Endothelial cell (in vitro differentiated cells): ENCODE measurements at places on chromosomes 11 and 22.

- DNase-seq: no peak
Observed at GRCh38 chr22:28023774-28024173, 104.7 kb upstream of the PITPNB start.

GRCh38 chr22:36469094-36469710 lies 12.2 kb downstream of the TXN2 start:
- no peak for DNase-seq

DNA sequence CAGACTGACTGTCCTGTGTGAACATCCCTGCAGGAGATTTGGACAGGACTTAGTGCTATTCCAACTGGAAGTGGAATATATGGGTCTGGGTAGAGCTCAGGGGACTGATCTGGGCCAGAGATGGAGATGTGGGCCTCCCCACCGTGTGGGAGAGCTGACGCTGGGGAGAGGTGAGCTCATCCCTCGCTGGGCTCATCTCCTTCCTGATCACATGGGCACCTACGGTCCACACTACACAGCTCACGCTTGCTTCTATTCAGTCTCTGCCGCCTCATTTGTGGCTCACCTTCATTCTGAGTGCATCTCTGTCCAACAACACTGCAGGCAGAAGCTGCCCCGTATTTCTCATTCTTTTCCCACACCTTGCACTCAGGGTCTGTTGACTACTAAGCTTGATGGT lies 16.6 kb upstream of the RAB1B start:
- no peak for DNase-seq

DNA sequence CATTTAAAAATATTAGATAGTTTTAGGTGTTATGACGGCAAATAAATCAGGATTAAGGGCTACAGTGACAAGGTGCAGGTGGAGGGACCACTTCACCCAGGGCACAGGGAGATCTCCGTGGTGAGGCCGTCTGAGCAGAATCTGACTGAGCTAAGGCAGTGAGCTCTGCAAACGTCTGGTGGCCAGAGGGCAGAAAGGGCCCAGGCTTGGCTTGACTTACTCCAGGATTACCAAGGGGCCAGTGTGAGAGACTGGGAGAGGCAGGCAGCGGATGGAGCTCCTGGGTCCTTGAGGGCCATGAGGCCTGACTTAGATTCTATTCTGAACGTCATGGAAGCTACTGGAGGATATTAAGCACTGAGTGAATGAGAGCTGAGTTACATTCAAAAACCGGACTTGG lies 125.9 kb upstream of the B3GAT1 start:
- DNase-seq: no peak

GRCh38 chr11:64658265-64658664 lies 64.7 kb downstream of the NRXN2 start:
- no peak for DNase-seq

- no peak for DNase-seq
Observed at GRCh38 chr11:96316869-96317268, 26.1 kb downstream of the MAML2 start.

DNA sequence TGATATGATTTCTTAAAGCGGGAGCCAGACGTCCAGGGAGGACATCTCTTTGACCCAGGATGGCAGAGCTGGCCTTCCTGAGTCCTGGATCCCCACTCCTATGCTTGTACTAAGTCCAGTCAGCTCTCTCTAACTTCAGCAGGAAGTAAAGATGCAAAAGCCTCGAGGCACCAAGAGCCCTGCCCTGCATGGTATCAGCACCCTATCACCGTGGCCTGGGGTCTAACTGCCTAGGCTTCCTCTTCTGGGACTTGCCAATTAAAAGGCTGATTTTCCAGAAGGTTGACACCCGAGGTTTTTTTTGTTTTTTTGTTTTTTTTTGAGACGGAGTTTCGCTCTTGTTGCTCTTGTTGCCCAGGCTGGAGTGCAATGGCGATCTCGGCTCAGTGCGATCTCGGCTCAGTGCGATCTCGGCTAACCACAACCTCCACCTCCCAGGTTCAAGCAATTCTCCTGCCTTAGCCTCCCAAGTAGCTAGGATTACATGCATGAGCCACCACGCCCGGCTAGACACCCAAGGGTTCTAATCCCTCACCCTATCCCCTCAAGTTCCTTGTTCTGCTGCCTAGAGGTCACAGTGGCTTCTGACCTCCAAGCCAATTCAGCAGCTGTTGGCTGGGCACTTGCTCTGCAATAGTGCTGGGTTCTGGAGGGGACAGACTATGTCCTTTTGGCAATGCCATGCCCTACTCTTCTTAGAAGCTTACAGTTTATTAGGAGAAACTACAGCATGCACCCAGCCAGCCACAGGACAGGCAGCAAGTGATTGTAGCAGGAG lies 50.6 kb upstream of the FTH1 start:
- DNase-seq: no peak

DNA sequence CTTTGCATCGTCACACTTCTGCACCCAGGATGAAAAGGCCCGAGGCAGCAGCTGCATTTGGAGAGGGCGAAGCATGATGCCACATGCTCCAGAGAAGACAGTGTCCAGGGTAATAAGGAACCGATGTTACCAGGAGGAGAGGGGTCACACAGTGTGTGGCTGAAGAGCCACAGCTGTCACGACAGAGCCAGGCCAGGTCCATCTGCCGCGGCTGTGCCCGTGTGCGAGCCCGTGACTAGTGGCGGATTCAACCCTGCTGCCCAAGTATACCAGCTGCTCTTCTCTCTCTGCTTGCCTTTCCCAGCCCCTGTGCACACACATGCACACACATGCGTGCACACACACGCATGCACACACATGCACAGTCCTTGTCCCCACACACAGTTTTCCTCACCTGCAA lies 1432.5 kb downstream of the BRD1 start:
- DNase-seq: no peak

GRCh38 chr11:126736682-126737572 lies 263.6 kb downstream of the KIRREL3 start:
- no peak for DNase-seq

- DNase-seq: no peak
Observed at GRCh38 chr22:19963863-19964642, 22.4 kb upstream of the TXNRD2 start.

DNA sequence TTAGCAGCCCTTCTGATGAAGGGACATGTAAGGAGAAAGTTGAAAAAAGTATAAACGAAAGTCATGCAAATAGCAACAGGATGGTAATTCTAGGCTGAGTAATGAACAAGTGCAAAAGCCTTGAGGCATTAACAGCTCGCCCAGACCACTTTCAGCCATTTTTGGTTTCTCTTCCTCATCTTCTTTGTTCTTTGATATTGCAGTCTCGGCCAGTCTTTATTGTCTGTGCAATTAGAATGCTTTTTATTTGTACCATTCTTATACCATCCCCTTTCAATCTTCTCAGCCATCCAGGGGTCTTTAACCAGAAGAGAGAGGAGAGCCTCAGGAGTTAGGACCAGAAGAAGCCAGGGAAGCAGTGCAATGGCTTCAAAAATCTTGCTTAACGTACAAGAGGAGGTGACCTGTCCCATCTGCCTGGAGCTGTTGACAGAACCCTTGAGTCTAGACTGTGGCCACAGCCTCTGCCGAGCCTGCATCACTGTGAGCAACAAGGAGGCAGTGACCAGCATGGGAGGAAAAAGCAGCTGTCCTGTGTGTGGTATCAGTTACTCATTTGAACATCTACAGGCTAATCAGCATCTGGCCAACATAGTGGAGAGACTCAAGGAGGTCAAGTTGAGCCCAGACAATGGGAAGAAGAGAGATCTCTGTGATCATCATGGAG lies 7.3 kb downstream of the TRIM34 start:
- no peak for DNase-seq

DNA sequence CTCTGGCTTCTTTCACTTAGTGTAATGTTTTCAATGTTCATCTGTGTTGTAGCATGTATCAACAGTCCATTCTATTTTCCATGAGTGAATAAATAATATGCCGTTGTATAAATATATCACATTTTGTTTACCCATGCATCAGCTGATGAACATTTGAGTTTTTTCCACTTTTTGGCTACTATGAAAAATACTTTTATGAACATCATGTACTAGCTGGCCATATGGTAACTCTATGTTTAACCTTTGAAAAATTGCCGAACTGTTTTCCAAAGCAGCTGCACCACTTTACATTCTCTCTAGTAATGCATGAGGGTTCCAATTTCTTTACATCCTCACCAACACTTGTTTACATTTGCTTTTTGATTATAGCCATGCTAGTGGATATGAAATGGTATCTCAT lies 59.8 kb upstream of the FAR1 start:
- no peak for DNase-seq

DNA sequence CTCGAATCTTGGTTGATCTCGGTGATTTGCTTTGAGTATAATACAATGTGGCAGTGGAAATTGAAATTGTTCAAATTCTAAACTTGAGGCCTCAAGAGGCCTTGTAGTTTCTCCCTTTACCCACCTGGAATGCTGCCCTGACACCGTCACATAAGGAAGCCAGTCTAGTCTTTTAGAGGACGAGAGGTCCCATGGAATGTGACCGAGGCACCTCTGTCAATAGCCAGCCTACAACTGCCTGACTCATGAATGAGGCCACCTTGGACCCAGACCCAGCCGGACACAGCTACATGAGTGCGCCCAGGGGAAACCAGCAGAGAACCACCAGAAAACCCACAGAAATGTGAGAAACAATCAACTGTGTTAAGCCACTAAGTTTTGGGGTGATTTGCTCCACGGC lies 52.5 kb downstream of the RPL27A start:
- no peak for DNase-seq

- DNase-seq: no peak
Observed at GRCh38 chr11:129145276-129145675, 46.8 kb downstream of the ARHGAP32 start.

DNA sequence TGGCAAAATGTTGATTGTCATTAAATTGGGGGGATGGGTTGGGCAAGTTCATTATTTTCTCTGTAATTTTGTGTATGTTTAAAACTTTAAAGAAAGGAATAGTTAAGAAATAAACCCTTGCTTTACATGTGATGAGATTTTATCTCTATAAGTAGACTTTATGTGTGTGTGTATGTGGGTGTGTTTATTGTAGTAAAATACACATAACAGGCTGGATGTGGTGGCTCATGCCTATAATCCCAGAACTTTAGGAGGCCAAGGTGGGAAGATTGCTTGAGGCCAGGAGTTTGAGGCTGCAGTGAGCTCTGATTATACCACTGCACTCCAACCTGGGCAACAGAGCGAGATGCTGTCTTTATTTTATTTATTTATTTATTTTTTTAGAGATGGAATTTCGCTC lies 83.2 kb downstream of the KIAA1671 start:
- no peak for DNase-seq

GRCh38 chr11:120324932-120325810 lies at the start of gene TLCD5:
Gene TLCD5 (plus strand): TSS chr11:120325299. CDS start chr11:120327442, 2,143 bp downstream.
- DNase-seq: peak; percentile 82

DNA sequence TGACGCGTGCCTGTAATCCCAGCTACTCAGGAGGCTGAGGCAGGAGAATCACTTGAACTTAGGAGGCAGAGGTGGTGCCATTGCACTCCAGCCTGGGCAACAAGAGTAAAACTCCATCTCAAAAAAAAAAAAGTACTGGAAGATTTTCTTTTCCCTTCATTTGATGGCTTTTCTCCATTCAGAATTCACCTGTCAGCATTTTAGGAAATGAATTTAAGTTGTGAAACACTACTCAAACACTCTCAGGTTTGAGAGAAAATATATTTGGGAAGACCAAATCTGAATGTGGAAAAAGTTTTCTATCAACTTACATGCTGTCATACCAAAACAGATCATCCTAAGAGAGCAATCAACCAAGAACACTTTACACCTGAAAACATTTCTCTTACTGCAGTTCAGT lies 2.7 kb downstream of the EIF4ENIF1 start:
- no peak for DNase-seq

GRCh38 chr11:92678008-92678611 lies 291.3 kb upstream of the MTNR1B start:
- DNase-seq: no peak

- DNase-seq: no peak
Observed at GRCh38 chr11:115275045-115275444, 229.2 kb downstream of the CADM1 start.

DNA sequence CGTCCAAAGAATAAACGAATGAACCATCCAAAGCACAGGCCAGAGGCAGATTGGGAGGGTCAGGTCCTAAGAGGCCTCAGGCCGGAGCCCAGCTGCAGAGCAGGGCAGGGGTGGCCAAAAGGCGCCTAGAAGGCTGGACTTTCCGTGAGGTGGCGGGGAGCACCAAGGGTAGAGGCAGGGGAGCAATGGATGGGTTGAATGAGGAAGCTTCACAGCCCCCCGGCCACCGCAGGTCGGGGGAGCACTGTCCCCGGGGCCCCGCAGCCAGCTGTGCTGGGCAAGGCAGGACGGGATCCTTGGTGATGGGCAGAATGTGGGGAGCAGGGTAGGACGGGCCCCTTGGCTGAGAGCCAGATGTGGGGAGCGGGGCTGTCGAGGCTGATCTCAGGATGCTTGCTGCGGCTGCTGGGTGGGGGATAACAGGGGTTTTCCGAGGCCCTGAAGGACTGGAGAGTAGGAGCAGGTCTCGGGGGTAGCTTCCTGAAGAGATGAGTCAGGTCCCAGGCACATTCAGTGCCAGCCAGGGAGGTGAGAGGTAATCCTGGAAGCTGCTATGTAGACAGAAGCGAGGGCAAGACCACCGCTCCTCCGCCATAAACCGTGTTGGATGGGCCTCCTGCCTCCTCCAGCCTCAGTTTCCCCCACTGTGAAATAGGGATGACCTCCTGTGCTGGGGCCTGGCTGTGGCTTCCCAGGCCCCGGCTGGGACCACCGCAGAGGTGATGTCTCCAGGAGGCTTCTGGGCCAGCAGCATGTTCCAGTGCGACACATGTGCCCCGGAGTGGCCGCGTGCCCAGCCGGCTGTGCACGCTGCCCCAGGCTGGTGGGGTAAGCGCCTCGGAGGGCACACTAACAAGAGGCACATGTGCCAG lies 34.6 kb upstream of the KCNQ1OT1 start:
- DNase-seq: no peak

DNA sequence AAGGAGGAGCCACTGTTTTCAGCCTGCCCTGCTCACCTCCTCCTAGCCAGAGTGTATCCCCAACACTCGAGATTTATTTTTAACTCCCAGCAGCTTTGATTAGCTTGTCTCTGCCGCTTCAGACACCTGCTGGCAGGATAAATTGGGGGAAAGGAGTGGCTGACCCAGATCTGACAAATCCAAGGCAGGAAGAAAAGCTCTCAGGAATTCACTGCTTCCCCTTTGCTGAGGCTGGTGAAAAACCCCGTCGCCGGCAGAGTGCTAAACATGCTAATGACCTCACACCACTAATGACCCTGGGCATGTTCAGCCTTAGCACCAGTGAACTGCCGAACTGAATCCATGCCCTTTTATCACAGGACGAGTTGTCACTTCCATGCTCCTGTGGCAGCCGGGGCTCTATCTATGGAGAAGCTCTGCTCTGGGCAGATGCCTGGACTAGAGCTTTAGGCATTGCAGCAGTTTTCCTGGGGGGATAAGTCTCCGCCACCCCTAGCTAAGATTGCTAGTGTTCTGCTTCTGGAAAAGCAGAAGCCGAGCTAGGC lies 52.2 kb downstream of the FEZ1 start:
- no peak for DNase-seq
